ENCODE measurements at places on chromosomes 5 and 9. TPM values are rescaled to one million over a fixed set of nuclear protein-coding genes. Genes with fewer than 3 reads are reported as not detected.

DNA sequence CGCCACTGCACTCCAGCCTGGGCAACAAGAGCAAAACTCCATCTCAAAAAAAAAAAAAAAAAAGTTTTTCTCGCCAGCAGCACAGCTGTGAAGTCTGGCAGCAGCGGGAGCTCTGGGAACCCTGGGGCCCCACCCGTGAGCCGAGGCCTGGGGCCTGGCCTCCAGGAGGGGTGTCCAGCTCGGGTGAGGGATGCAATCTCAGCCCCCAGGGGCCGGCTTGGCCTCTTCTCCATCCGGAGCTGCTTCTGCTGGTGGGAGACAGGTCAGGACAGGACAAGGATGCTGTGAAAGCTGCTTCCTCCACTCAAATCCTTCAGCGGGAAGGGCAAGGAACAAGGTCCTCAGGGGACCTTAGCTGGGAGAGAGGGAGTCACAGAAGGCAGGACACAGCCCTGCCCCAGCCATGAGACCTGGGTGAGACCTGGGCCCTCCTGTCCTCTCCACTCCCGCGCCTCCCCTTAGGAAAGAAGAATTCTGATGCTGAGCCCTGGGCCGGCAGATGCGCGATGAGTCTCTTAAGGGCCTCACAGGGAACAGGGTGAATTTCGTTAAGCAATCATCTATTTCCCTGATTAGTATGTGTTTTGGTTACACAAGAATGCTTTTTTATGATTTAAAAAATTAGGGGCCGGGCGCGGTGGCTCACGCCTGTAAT, 30.6 kb downstream of the PLPP7 start:
- ATAC-seq = no peak

GRCh38 chr5:109267283-109267682, 142.5 kb downstream of the PJA2 start:
- ATAC-seq = no peak

- peak; percentile 88 for ATAC-seq
These were observed 53.4 kb upstream of the SUB1 start for GRCh38 chr5:32531885-32532520.

GABRA1 gene
- total RNA-seq = not detected

Data from activated T-helper 17 cell treated with anti-CD3 and anti-CD28 coated beads, Interleukin-2, amount 50 U/mL, for 72 hours (primary cell).